ENCODE measurements at places on chromosomes 2 and 18.

DNA sequence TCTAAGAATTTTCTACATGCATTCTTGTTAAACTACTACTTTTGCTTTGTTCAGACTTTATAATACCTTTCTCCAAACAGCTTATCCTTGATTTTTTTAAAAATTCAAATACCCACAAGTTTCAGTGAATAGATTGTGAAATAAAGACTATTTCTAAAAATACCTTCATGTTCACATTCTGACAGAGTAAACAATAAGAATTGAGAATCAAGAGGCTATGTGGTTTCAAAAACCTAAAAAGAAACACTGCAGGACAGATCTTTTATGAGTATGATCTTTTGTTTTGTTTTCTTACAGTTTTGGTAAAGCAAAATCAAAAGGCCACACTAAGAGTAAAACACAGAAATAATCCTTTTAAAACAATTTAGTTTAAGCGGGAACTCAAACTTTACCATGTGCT, 21.2 kb downstream of the ALS2 start:
- no peak for DNase-seq

GRCh38 chr2:120486441-120486840, 140.5 kb downstream of the INHBB start:
- no peak for DNase-seq

DNA sequence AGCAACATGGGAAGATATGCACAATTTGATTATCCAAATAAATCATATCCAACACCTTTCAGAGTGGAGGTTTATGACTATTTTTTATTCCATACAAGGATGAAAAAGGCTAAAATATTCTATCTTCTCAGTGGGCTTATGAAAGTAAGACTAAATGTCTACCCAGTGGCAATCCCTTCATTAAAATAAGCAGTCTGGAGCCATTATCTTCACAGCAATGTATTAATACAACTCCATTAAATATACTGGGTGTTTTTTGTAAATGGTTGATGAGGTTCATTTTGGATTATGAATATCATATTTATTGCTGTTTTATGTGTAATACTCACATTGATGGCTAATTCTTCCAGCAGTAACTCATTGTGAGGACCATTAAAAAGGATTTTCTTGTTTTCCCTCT, 352.7 kb upstream of the SOX11 start:
- no peak for DNase-seq

- DNase-seq, result no peak
Observed at GRCh38 chr2:127362971-127363370, 24.8 kb downstream of the MAP3K2 start.

GRCh38 chr18:40851014-40851429, 1104.0 kb upstream of the PIK3C3 start:
- no peak for DNase-seq

- DNase-seq, result no peak
Observed at GRCh38 chr2:73856214-73856613, 27.5 kb downstream of the STAMBP start.

DNA sequence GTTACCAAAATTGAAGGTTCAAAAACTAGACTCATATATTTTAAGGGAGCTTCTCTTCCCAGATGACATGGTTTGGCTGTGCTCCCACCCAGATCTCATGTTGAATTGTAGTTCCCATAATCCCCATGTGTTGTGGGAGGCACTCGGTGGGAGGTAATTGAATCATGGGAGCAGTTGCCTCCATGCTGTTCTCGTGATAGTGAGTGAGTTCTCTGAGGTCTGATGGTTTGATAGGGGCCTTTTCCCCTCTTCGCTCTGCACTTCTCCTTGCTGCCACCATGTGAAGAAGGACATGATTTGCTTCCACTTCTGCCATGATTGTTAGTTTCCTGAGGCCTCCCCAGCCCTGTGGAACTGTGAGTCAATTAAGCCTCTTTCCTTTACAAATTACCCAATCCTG, 140.1 kb downstream of the MAIP1 start:
- DNase-seq, result no peak

- DNase-seq, result no peak
Observed at GRCh38 chr2:58812771-58813344, 571.7 kb upstream of the FANCL start.

DNA sequence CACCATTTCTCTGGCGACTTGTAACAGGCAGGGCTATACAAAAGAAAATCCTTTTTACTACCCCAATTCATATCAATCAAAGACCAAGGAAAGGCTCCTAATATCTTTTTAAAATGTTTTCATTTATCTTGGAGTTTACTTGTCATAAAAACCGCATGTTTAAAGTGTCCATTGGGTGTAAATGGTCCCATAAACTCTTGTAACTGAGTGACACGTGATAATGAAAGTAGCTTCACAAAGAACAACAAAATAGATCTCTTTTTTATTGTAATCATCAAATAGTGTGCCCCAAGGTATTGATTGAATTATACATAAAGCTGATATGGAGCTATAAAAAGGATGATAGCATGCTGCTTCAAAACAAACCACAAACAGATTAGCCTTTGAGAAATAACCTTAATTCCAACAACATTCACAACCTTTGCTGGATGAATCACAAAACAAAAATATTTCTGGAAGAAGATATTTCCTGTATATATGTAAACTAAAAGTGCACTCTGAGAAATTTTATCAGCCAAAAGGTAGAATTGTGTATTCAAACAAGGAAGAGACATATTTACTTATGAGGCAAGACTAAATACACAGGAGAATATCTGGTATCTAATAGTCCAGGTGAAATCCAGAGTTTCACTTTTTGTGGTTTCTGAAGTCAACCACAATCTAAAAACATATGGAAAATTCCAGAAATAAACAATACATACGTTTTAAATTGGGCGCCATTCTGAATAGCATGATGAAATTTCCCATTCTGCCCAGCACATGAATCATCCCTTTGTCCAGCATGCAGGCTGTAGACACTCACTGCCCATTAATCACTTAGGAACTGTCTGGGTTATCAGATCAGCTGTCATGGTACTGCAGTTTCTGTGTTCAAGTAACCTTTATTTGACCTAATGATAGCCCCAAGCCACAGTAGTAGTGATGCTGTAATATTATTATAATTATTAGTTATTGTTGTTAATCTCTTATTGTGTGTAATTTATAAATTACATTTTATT, 237.5 kb downstream of the PIK3C3 start:
- no peak for DNase-seq

DNA sequence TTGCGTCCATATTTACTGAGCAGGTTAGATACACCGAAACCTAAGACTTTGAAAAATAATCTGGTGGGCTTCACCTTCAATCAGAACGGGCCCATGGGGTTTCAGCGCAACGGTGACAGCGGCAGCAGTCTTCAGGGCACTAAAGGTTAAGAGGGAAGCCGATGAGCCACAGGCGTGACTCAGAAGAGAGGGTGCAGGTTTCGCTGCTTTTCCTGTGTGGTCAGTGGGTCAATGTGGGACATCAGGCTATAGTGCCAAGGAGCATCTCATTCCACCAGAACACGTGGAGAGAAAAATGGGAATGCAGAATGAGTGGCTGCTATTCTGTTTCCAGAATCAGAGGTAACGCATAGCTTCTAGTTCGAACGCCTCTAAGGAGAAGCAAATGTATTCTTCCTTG, 8.9 kb downstream of the PTGR3 start:
- DNase-seq, result no peak

- DNase-seq, result no peak
Observed at GRCh38 chr2:240397924-240398645, 37.4 kb upstream of the GPC1 start.

DNA sequence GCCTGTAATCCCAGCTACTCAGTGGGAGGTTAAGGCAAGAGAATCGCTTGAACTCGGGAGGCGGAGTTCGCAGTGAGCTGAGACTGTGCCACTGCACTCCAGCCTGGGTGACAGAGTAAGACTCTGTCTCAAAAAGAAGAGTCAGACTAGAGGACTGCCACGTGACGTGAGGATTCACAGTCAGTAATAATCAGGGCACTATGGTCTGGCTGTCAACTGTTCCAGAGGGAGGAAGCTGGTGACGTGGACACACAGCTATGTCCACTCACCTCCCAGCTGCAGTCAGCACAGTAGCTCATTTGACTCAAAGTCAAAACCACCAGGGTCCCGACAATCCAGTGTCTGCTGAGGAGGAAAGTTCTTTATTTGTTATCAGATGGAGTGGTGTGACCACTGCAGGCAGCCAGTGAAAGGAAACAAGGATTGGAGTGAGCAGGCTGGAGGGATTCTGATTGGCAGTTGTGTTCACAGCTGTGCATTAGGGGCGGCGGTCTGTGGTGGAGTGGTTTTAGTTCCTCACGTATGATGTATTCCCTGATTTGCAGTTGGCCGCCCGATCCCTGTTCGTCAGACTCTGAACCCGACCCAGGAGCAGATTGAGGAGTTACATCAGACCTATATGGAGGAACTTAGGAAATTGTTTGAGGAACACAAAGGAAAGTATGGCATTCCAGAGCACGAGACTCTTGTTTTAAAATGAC, 37.9 kb downstream of the MOGAT1 start:
- no peak for DNase-seq

DNA sequence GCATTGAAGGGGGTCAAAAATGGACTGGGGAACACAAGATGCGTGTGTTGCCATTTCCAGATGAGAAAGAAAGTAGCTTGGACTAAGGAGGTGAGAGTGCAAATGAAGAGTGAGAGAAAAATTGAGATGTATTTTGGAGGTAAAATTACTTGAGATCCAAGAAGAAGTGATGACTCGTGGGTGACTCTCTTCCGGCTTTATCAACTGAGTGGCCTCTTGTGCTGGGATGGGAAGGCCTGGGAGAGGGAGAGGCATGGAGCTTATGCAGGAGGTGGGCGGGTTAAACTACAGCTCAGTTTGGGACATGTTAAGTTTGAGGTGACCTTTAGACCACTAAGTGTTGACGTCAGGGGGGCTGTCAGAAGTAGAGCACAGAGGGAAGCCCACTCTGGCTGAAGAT, 34.9 kb downstream of the SULT1C2 start:
- no peak for DNase-seq

DNA sequence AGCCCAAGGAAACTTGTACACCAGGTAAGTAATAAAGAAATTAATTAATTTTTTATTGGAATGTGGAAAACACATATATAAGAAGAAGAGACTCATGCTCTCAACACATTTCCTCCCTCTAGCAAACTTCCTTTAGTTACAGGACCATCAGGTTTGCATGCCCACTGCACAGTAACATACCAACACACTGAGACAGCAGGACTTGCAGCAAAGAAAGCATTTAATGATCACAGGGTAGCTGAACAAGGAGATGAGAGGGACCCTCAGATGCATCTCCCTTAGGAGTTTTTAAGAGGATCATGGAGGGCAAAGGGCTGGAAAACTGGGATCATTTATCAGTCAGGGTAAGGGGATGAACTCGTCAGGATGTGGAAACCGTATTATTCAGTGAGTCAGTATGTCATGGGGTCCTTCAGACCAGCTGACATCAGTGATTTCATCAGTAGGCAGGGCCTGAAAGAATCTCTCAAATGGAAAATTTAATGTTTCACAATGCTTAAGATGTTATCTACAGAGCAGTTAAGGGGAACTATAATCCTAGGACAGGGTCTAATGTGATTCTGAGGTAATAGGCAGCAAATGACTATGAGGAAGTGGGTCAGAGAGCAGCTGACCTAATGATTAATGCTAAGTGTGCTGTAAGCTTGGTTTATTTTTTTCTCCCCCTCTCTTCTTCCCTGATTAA, 193.8 kb upstream of the RND3 start:
- DNase-seq, result no peak

DNA sequence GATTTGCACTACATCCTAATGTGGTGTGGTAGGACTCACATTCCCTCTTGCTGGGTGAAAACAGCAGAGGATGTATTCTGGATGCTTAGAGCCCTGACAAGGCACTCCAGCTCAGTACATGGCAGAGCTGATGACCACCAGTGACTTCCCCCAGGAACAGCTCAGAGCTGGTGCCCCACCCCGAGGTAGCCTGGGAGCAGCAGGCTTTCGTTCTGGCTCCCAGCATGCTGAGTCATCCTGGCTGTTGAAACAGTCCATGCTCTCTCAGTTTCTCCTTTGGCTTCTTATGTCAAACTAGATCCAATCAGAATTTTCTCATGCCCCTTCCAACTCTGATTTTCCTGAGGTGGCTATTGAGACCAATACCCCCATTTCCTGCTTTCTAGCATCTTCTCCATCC, 438.2 kb downstream of the NBAS start:
- DNase-seq, result no peak

- DNase-seq, result no peak
Observed at GRCh38 chr2:240919161-240919781, 13.1 kb downstream of the CROCC2 start.

GRCh38 chr2:233867993-233868532, at the start of gene MSL3B:
Gene MSL3B, minus strand, starts transcription at chr2:233868386.
- DNase-seq, result peak; percentile 60

DNA sequence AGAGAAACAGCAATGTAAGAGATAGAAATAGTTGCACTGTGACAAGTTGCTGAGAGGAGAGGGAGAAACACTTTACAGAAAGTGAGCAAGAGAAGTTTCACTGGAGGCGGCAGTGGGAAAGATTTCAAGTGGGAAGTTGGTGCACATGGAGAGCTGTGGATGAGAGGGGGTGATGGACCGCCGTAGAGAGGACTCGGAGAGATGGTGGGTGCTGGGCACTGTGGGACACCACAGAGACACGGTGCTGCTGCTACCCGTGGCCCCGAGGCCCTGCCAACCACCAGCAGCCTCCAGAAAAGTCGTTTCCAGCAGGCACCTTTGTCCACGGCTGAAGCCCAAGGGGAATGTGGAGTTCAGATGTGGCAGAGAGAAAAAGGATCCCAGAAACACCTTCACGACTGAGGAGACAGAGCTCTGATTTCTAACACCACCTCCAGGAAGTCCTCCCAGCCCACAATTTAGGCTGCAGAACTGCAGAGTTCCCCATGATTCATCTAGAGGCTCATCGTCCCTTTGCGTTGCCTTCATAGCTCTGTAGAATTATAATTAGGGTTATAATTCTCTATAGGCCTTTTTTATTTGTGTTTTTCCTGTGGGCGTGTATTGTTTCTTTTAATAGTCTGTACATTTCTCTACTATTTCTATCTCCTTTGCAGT, 15.9 kb upstream of the IGFBP2 start:
- no peak for DNase-seq

DNA sequence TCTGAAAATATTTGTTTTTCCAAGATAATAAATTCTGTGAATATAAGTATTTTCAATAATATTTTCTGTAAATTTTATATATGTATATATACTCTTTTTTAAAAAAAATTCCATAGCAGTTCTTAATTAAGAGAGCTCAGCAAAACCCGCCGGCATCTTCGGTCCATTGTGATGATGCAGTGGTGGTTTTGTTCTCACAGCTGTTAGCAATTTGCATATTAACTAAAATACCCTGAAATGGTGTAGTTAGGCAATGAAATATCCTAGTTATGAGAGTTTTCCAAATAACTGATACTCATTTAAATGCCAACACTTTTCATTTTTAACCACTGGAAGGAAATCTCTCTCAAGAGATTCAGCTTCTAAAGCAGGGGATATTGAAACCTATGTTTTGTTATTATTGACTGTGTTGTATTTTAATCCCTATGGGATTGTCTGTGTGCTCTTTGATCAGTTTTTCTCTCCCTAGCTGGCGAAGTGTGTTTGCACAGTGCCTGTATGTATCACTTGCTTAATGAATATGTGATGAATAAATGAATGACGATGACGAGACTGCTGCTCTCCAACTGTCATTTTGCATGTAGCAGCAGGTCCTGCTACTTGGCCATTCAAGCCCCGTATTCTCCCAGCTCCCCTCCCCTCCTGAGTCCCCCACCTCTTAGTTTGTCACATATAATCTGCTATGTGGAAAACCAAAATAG, 42.4 kb downstream of the PSMG2 start:
- no peak for DNase-seq

GRCh38 chr2:7061921-7062320, 144.7 kb downstream of the RNF144A start:
- no peak for DNase-seq

GRCh38 chr18:14748496-14748895, 524 bp downstream of the ANKRD30B start:
- DNase-seq, result no peak

GRCh38 chr2:148935791-148936190, 60.8 kb downstream of the KIF5C start:
- DNase-seq, result no peak

Data from stimulated activated CD4-positive, alpha-beta T cell treated with anti-CD3 and anti-CD28 coated beads, Interleukin-12 subunit alpha, Interleukin-12 subunit beta, amount 100 ng/mL, for 4 hours (primary cell).